ENCODE measurements at places on chromosomes 6 and 20.

DNA sequence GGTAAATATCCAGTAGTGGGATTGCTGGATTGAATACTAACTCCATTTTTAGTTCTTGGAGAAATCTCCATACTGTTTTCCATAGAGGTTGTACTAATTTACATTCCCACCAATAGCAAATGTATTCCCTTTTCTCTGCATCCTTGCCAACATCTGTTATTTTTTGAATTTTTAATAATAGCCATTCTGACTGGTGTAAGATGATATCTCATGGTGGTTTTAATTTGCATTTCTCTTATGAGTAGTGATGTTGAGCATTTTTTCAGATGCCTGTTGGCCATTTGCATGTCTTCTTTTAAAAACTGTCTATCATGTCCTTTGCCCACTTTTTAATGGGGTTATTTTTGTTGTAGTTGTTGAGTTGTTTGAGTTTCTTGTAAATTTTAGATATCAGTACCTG lies 253.2 kb downstream of the HAO1 start:
- no peak for DNase-seq

DNA sequence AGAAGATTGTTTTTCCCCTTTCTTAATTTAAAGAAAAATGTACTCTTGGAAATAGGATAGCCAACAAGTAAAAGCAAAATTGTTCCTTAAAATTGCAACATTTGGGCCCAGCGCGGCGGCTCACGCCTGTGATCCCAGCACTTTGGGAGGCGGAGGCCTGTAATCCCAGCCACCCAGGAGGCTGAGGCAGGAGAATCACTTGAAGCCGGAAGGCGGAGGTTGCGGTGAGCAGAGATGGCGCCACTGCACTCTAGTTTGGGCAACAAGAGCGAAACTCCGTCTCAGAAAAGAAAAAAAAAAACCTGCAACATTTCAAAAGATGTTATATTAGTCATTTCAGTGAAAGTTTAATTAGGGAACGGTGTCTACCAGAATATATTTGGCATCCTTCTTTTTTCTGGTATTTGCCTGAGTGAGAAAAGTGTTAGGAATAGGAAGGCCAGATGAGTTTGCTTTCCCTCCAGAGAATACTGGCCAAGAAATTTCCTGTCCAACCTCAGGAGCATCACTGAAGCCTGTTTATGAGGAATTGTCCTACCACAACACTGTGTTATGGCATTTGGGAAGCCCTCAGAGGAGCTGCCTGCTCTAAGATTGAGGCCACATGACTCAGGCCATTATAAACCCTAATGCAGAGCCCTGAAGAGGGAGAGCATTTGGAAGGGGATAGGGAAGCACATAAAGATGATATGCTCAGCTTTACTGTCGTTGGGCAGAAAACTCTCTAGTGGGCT lies 1.2 kb upstream of the GJA1 start:
- DNase-seq: peak; percentile 60

DNA sequence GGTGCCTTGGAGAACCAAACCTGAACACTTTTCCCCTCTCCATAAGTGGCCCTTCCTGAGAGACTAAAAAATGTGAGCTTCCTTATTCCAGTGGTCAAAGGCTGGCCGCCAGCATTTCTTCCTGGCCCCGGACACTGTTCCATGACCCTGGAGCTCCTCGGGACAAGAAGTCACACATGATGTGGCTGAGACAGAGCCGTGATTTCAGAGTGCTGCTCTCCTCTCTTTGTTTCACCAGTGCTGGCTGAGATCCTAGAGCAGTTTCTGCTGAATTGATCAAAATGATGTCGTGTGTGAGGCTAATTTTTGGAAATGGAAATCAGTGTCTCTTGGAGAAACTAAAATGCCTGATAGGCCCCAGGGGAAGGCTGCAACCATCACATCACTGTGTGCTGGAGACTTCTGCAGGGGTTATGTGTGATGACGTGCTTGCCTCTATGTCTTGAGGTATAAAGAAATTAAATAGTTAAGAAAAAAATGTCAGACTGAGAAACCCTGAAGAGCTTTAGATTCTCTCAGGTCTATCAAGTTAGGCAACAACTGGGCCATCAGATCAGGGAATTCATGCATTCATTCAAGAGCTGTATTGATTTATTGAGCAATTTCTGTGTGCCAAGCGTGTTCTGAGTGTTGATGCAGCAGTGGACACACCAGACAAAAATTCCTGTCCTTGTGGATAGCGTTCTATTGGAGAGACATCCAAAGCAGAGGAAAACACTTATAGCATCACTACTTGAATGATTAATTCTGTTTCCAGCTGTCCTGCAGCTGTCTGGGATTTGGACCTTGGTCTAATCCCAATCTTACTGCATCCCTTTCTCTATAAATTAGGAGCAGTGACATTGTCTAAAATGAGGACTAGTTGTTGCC lies 72.7 kb upstream of the CCN6 start:
- DNase-seq: peak; percentile 24

- no peak for DNase-seq
Observed at GRCh38 chr6:30740540-30740870, 2.0 kb downstream of the FLOT1 start.

DNA sequence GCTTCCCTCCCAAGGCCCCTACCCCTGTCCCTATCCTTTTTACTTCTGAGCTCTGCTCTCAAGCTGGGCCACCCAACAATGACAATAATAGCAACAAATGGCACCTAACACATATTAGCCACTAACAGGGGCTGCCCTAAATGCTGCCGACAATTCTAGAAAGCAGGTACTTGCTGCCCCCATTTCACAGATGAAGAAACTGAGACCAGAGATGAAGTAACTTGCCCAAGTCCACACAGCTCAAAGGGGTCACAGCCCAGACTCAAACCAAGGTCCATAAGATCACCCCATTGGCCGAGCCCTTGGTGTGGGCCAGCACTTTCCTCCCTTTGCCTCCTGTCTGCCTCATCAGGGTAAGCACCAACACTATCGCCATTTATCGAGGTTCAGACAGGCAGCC lies 12.0 kb downstream of the BNIP5 start:
- no peak for DNase-seq

- DNase-seq: no peak
Observed at GRCh38 chr20:8867038-8867740, 201.7 kb upstream of the PLCB4 start.

DNA sequence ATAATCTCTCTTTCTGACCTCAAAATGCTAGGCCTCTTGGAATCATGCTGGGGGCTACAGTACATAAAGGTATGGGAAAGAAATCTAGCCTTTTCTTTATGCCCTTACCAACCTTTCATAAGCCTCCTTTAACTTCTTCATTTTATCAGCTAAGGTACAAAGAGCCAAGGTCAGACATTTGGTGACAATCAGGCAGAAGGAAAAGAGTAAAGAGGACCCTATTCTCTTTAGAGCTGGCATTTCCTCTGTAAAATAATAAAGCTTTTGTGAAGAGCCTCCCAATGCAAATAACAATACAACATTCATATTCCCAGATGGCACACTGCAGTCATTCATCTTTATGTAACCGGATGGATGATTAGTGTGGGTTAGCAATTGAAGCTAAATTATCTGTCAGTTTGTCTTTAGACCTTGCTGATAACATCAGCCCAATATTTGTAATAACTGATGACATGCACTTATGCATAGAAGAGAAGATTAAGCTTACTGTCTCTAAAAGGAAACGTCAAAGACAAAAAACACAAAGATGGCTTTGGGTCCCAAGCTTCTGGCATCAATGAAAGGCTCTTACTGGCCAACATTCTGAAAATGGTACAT lies 163.1 kb downstream of the IBTK start:
- DNase-seq: no peak

GRCh38 chr6:55892749-55893357 lies 17.5 kb upstream of the BMP5 start:
- DNase-seq: no peak

DNA sequence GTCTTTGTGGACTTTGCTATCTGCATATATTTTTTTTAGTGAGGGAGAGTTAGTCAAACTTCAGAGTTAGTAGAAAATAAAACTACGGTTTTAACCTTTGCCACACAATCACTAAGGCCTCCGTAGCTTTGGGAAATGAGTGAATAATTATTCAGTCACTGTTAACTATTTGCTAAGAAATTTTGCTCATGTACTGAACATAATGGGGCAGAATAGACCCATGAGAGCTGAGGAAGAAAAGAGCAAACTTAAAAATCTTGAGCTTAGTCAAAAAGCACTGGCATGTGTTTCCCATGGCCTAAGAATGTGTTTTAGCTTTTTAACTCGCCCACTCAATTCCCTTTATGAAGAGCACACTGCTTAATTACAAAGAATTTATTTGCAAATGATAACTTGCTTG lies 60.4 kb upstream of the SUPT3H start:
- no peak for DNase-seq

GRCh38 chr20:13464702-13465101 lies 174.0 kb downstream of the TASP1 start:
- peak; percentile 39 for DNase-seq

DNA sequence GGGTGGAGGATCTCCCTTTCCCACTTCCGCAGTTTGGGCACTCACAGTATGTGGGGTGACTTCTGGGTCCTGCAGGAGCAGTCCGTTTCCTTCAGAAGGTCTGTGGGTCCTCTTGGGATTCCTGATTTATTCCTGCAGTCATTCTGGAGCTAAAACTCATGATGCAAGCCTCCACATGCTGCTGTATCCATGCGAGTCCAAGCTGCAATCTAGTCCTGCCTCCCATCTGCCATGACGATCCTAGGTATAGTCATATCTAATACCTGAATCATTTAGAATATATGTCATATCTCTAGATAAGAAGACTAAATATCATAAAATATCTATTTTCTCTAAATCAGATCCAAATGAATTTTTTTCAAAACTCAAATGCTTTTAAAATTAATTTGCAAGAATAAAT lies 103.4 kb upstream of the AHI1 start:
- DNase-seq: no peak

GRCh38 chr6:64428186-64428585 lies 792.6 kb downstream of the PHF3 start:
- no peak for DNase-seq

GRCh38 chr6:9628819-9629218 lies 786.1 kb downstream of the TFAP2A start:
- no peak for DNase-seq

DNA sequence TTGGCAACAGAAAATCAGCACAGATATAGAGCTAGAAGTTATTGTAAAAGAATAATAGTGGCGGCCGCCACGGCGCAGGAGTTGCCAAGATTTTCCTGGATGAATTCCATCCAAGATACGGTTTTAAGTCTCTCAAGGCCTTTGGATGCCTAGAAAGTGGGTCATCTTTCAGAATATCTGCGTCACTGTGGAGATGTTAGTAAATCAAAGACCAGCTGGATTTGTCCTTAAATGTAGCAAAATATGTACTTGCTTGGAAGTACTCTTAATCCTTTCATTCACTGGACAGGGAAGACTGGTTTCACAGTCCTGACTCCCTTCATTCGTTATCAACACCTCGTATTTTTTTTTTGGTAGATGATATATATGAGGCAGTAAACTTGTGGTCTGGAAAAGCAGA lies 83.0 kb downstream of the SLC22A3 start:
- peak; percentile 87 for DNase-seq

DNA sequence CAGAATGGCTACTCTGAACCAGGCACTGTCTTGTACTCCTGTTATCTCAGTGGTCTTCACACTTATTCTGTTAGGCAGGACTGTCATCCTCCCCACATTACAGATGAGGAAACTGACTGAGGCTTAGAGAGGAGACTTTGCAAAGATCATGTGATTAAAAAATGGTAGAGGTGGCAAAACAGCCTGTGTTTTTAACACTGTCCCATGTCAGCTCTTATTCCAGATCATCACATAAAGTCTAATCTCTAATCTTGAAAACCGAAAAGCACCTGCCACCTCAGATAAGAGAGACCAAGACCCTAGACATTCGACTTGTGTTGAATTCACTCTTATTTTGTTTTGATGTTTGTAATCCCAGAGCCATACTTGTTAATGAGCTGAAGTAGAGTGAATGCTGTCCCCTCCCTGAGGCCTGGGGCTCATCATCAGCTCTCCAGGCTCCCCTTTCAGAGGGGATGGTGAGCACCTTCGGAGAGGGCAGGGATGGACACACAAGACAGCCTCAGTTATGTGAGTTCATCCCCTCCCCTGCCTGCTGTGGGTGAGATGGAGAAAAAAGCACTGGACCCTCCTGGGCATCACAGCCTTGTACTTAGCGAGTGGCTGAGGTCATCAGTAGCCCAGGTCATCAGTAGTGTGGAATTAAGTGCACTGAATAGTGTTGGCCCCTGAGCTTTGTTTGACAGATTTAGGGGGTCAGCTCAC lies 30.6 kb downstream of the MTHFD1L start:
- no peak for DNase-seq

DNA sequence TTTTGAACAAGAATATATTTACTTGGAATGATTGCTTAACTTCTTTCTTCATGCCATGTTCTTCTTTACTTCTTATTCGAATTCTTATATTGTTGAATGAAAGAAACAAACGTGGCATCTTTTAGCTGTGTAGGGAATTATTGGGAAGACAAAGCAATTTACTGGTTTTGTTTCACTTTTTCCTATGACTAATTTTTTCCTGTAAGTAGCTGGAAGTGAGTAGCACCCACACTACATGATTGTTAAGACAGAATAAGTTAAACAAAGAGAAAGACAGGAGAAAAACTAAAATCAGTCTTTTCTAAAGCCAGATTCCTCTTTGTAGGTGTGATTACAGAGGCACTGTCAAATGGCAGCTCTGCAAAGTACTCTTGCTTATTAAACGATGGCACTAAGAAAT lies 593.4 kb downstream of the EYS start:
- no peak for DNase-seq

GRCh38 chr6:14068133-14068532 lies 49.4 kb upstream of the CD83 start:
- DNase-seq: peak; percentile 87

GRCh38 chr6:135871296-135871695 lies 19.8 kb downstream of the PDE7B start:
- peak; percentile 75 for DNase-seq

All from fibroblast of skin of right biceps (primary cell).